ENCODE measurements at places on chromosomes 6 and 20. TPM values are rescaled to one million over a fixed set of nuclear protein-coding genes. Genes with fewer than 3 reads are reported as not detected.

The CFAP61 gene
- total RNA-seq: 64.7 TPM

The C2 gene
- total RNA-seq: 4.1 TPM

The PRND gene
- not detected for total RNA-seq

The SLC35F1 gene
- 6.2 TPM for total RNA-seq

The TMEM63B gene
- total RNA-seq: 33.7 TPM

The DDAH2 gene
- total RNA-seq: 57.2 TPM

The SRMS gene
- not detected for total RNA-seq

The PDYN gene
- total RNA-seq: not detected

The TINAG gene
- total RNA-seq: 0.47 TPM

The CHD6 gene
- total RNA-seq: 36.3 TPM

The ZCCHC3 gene
- total RNA-seq: 12.1 TPM

The BHLHE23 gene
- not detected for total RNA-seq

The PAX1 gene
- total RNA-seq: not detected

The HSPA1L gene
- total RNA-seq: 1.9 TPM

GRCh38 chr6:99882128-99882702 lies 111.8 kb downstream of the MCHR2 start:
- no peak for DNase-seq

DNA sequence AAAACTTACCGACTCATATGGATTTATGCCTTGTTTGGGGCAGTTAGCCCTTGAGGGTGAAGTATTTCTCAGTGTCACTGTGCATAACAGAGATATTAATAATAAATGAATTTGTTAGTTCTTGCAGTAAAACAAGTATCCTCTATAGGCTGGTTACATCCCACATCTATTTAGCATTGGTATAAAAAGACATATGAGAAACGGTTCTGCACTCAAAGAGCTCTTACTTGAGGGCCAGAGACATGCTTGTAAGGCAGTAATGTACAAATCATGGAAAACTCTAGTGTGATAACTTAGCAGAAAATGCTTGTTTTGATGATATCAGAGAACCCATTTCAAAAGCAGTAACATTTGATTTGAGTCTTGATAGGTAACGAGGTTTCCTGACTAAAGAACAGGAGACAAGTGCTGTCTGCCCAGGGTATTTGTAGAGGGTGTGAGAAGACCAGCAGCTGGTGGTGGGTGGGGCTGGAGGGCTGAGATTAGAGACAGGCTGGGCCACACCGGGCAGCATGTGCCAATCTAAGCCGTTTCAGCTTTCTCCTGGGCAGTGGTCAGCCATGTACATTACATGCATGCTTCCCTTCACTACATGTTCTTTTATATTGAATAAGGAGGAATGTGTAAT lies 46.3 kb downstream of the TULP4 start:
- no peak for DNase-seq

- DNase-seq: no peak
These were observed 13.5 kb upstream of the SERPINB6 start for GRCh38 chr6:2984738-2985406.

DNA sequence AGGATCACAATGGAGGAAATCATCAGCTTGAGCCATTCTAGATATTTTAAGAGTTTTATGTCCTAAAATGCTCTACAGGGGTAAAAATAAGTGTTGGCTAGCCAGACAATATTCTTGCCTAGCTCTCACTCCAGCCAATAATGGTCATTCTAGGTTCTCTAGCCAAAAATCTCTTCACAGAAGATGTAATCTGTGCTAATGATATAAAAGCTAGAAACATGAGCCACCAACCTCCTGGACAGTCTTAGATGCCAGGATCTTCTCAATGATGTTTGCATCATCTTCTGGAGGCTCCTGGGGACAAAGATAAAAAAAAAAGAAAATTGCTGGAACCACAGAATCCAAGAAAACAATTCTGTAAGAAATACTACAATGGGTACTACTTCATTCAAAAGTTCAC lies 119.1 kb downstream of the CHD6 start:
- DNase-seq: no peak

- DNase-seq: no peak
These were observed 1162.2 kb upstream of the GJE1 start for GRCh38 chr6:140970485-140970884.

GRCh38 chr6:41640426-41640825 lies 2.2 kb downstream of the MDFI start:
- no peak for DNase-seq

- no peak for DNase-seq
These were observed 208.1 kb downstream of the SOX4 start for GRCh38 chr6:21801446-21802174.

GRCh38 chr20:12012241-12013222 lies 94.8 kb downstream of the BTBD3 start:
- no peak for DNase-seq

DNA sequence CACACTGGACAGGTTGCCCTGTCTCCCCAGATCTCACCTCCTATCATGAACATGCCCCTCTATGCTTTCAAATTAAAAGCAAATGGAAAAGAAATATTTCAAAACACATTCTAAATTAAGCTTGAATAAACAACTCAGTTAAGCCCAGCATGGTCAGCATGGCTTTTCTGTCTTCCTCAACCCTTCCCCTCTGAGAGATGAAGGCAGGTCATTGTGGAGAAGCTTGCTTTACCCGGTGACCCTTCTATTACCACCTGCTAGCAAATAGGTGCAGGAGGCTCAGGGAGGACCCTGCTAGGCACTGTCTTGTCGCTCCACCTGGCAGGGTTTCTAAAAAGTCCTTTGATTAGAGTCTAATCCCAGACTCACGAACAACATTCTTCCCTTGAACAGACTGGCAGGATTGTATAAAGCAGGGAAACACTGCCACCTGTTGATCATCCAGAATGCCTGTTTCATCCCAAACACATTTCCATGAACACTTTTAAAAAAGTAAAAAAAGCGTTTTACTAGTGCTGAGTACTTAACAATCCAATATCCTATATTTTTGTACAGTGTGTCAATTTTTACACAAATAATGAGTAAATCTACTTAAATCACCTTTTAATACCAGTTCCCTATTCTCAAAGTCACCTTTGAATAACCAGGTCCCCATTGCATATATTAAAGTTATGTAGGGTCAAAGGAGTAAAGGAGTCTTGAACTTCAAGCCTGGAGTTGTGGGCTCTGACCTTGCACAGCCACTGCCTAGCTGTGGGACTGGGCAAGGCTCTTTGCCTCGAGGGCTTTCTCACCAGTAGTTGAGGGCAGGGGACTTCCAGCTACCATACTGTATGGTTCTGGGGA lies 75.5 kb downstream of the GPR6 start:
- no peak for DNase-seq

DNA sequence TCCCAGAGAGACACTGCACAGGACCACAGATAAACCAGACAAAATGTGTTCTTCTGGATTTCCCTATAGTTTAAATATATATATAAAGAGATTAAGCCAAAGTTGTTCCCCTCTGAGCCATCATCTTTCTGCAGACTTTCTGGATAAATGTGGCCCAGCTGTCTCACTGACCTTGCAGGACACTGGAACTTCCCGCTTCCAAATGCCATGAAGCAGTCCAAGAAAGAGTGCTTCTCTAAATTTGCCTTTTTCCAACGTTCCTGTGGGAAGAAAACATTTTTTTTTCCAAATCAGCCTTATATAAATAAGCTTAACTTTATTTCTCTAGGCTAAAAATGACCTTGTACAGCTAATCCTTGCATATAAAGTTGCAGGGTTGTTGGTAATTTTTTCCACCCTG lies 65.7 kb downstream of the CYP39A1 start:
- no peak for DNase-seq

DNA sequence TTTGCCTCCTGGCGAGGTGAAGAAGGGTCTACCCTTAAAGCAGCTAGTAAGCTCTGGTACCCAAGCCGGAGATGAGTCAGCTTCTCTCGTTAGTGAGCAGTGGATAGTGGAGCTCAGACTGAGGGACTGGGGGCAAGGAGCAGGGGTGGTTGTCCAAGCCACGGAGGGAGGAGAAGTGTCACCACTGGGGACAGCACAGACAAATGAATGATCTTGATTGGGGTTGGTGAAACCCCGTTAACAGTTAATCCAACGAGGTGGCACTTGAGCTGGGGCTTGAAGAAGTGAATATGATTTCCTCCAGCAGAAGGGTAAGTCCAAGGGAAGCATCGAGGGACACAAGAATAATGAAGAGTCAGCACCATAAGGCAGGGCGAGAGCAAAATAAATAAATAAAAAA lies 43.0 kb downstream of the JARID2 start:
- no peak for DNase-seq

- DNase-seq: no peak
These were observed 25.6 kb downstream of the SLC12A5 start for GRCh38 chr20:46054606-46055005.

GRCh38 chr20:45011108-45011526 lies 44.8 kb downstream of the STK4 start:
- peak; percentile 50 for DNase-seq

- DNase-seq: no peak
These were observed 19.4 kb downstream of the ERGIC3 start for GRCh38 chr20:35561268-35561667.

DNA sequence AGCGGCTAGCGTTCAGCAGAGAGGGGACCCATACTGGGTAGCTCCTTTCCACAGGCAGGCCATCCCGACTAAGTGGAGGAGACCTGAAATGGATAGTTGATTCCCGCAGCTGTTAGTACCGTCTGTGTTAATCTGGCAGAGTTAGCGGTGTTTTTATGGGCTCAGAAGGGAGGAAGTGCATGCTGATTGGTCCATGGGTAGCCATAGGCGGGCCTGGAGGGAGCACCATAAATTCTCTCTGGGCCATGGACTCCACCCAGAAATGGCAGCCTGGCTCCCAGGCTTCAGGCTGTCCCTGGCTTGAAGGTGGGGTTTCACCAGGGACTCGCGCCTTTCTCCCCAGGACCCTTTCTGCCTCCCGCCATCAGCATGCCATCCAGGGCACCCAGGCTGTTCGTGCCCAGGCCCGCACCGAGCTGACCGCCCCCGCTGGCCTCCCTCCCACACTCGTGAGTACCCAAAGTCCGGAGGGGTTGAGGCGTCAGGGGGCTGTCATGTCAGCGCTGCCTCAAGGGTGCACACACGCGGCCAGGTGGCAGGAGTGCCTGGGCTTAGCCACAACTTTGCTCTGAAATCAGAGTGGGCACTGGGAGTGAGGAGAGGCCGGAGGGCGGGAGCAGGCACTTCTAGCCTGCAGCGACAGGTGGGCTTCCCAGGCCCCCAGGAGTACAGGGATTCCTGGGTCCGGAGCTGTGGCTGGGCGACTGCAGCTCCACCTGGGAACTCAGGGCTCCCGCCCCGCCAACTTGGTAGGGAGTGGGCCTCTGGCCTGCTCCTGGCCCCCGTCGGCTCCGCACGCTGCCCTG lies 694.3 kb upstream of the FLRT3 start:
- DNase-seq: no peak

GRCh38 chr6:13283331-13283730 lies 45.0 kb downstream of the TBC1D7 start:
- no peak for DNase-seq

- DNase-seq: no peak
These were observed 109.9 kb downstream of the GFRAL start for GRCh38 chr6:55437141-55437540.

Measured in heart right ventricle (tissue), 16 donors.